ENCODE measurements at places on chromosomes 4 and X.

GRCh38 chr4:1738410-1738809, 17.1 kb downstream of the TACC3 start:
- no peak for DNase-seq

- DNase-seq, result peak; percentile 88
These were observed 104.7 kb downstream of the MAML3 start for GRCh38 chr4:140049024-140049848.

DNA sequence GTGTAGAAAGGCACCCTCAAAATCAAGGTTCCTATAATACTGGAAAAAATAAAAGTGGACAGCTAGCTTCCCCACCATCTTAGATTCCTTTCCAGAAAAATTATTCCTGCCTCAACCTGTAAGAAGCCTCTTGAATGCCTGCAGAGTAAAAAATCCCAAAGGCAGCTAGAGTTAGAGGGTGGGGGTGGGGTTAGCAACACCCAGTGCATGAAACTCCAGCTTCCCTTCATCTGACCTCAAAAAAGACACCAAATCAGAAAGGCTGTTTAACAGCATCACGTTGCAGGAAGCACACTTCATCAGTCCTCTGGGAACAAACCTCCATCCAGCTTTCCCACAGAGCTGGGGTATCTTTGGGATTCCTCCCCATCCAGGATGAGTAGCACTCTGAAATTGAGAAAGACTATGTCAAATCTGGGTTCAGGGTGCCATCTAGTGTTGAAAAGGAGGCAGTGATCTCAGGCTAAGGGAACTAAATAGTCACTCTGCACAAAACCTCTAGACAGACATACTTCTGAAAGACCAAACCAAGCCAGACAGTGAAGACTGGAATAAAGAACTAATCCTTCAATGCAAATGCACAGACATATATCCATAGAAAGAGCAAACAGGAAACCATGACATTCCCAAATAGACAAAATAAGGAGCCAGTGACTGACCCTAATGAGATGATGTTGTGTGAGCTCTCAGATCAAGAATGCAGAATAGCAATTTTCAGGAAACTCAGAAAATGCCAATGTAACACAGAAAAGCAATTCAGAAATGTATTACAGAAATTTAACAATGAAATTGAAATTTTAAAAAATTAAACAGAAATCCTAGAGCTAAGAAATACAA, 97.9 kb downstream of the ARHGEF9 start:
- DNase-seq, result peak; percentile 19

GRCh38 chrX:15177316-15177715, 92.6 kb downstream of the ASB9 start:
- no peak for DNase-seq

- no peak for DNase-seq
These were observed 101.9 kb upstream of the CCSER1 start for GRCh38 chr4:90025248-90025647.

DNA sequence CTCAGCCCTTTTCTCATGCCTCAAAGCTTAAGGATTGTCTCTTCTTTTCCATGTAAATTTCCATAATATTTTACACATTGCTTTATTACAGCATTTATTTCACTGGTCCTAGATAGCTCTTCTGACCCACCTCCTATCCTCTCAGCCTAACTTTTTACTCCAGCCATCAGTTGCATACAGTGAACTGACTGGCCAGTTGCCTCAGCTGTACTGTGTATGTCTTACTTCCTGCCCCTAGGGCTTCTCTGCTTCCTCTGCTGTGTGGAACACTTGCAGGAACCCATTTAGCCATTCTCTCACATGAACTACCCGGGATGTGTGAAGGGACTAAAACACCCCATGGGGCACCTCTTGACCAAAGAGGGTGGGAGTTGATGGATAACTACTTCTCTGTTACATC, 18.0 kb downstream of the C4orf33 start:
- no peak for DNase-seq

- no peak for DNase-seq
These were observed 438.0 kb downstream of the DTHD1 start for GRCh38 chr4:36719425-36719824.

DNA sequence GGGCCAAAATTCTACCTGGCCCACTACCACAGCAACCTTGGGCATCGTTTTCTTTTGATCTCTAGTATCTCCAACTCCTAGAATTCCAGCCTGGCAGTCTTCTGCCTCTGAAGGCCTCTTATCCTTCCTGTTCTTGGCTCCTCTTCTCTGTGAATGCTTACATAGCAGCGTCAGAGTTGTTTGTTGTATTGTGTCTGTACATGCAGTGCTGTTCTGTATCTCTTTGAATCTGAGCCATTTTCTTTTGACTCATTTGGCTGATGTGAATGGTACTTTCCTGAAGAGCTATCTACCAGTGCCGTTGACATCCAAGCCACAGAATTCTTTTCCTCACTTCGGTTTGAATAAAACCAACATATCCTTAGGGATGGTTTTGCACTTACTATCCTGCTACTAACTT, 79.2 kb downstream of the TMEM164 start:
- no peak for DNase-seq

DNA sequence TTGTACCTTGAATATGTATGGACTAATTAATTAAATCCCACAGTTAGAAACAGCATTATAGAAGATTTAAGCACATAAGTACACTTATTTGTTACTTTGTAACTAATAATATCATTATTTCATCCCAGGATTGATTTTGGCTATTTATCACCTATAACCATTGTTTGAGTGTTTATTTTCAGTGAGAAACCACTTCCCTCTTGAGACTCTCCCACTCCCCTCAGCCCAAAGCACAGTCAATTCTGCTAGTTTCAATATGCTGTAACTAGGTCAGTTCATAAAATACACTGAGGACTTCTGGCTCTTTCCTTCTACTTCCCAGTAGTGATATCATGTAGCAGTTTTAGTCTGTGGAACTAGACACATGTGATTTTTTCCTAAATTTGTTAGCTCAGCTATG, 16.3 kb downstream of the OFD1 start:
- no peak for DNase-seq

DNA sequence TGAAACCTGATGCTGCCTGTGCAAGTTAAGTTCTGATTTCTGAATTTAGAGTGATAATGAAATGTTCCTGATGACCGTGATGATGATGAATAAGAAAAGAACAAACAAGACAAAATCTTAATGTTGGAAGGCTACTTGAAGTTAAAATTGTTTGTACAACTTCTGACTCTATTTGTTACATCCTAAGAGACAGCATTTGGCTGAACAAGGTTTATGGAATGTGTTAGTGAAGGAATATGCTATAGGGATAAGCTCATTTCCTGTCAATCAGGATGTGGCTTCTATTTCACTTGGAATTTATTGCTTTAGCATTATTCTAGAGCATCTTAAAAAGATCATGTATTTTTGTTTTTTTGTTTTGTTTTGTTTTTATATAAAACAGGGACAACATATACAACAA, 267.5 kb downstream of the FAT4 start:
- DNase-seq, result no peak

- DNase-seq, result no peak
These were observed 1323.4 kb downstream of the C4orf33 start for GRCh38 chr4:130419211-130419975.

GRCh38 chrX:17629519-17629918, 107.8 kb upstream of the SCML1 start:
- no peak for DNase-seq

Data from DND-41 (cell line).